Activated CD8-positive, alpha-beta memory T cell treated with anti-CD3 and anti-CD28 coated beads, Interleukin-2, amount 10 ng/mL, durations not matched to agents 7 days and 5 days (primary cell): ENCODE measurements at places on chromosomes 1 and 21. TPM values are rescaled to one million over a fixed set of nuclear protein-coding genes. Genes with fewer than 3 reads are reported as not detected.

Gene C1orf185
- total RNA-seq, result not detected

Gene KRTAP11-1
- not detected for total RNA-seq

Gene LMX1A
- not detected for total RNA-seq

Gene ADGRL2
- 0.05 TPM for total RNA-seq

Gene TAS1R1
- not detected for total RNA-seq

Gene PADI3
- not detected for total RNA-seq

Gene ST6GALNAC3
- total RNA-seq, result 0.88 TPM

Gene TMOD4
- 3.6 TPM for total RNA-seq

Gene GPR89A
- total RNA-seq, result 32.7 TPM

Gene RGS16
- 1.8 TPM for total RNA-seq

Gene TNFRSF14
- total RNA-seq, result 106 TPM

Gene AMY1B
- total RNA-seq, result not detected

Gene CR1L
- total RNA-seq, result not detected

Gene NPHS2
- total RNA-seq, result not detected

Gene FAAP20
- total RNA-seq, result 55.7 TPM

Gene GRIK3
- total RNA-seq, result not detected

Gene CFHR3
- not detected for total RNA-seq

Gene CDC73
- total RNA-seq, result 55.6 TPM

Gene HCN3
- 6.1 TPM for total RNA-seq

Gene TIE1
- 0.55 TPM for total RNA-seq

Gene OR2T3
- total RNA-seq, result not detected

Gene INAVA
- total RNA-seq, result 0.15 TPM

Gene ACTL8
- total RNA-seq, result not detected

Gene LY9
- total RNA-seq, result 8.0 TPM

Gene ORC1
- total RNA-seq, result 40.5 TPM

Gene HSPB7
- total RNA-seq, result not detected

Gene CD5L
- total RNA-seq, result not detected

Gene CD1B
- total RNA-seq, result not detected

Gene EPHA10
- total RNA-seq, result not detected

Gene AIM2
- total RNA-seq, result 17.3 TPM

Gene OR6K3
- not detected for total RNA-seq

Gene MPZ
- 3.9 TPM for total RNA-seq
